ENCODE measurements at places on chromosomes 2 and 18. TPM values are rescaled to one million over a fixed set of nuclear protein-coding genes. Genes with fewer than 3 reads are reported as not detected.

DNA sequence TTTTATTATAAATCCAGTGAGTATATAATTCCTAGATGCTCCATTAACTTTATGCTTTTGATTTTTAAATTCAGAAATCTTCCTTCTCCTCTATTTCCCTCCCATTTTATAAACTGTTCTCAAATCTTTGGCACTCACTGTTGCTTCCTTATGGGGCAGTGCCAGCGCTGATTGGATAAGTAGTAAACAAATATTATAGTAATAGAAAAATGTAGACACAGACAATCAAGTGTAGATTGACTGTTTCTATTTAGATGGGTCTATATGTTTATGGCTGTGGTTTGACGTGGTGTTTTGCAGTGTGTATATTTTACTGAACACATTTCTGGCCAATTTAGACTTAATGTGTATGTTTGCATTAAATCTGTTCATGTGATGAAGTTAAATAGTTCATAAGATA is 36.6 kb downstream of the LYPD6B start:
- H3K4me3 ChIP-seq, result no peak overlapping the region
- H3K36me3 ChIP-seq, result no peaks in the 10 kb centered on the region
- peaks cover 36% of the 10 kb centered on the region for H3K4me1 ChIP-seq
- H3K27me3 ChIP-seq, result no peaks in the 10 kb centered on the region
- DNase-seq, result no peak

- H3K4me3 ChIP-seq, result no peak overlapping the region
- no peaks in the 10 kb centered on the region for H3K4me1 ChIP-seq
- no peak for DNase-seq
- H3K27me3 ChIP-seq, result peaks cover 10% of the 10 kb centered on the region
- no peak overlapping the region for H3K27ac ChIP-seq
- H3K36me3 ChIP-seq, result no peaks in the 10 kb centered on the region
Observed at GRCh38 chr2:3034396-3034795, 343.2 kb downstream of the EIPR1 start.

The PNKD gene
- total RNA-seq, result 28.9 TPM

GRCh38 chr2:9065901-9066300 is 62.4 kb upstream of the MBOAT2 start:
- H3K4me1 ChIP-seq, result peaks cover 13% of the 10 kb centered on the region
- no peak overlapping the region for H3K4me3 ChIP-seq
- DNase-seq, result no peak
- no peaks in the 10 kb centered on the region for H3K27me3 ChIP-seq

- peaks cover 1% of the 10 kb centered on the region for H3K36me3 ChIP-seq
- H3K27ac ChIP-seq, result no peak overlapping the region
- no peaks in the 10 kb centered on the region for H3K4me1 ChIP-seq
- no peak for DNase-seq
- no peak overlapping the region for H3K4me3 ChIP-seq
Observed at GRCh38 chr2:65620524-65620923, 188.1 kb upstream of the SPRED2 start.

All from chondrocyte (in vitro differentiated cells).